GM23248 (cell line): ENCODE measurements at places on chromosomes 5 and 9. TPM values are rescaled to one million over a fixed set of nuclear protein-coding genes. Genes with fewer than 3 reads are reported as not detected.

Gene CDHR2
- total RNA-seq: not detected in 2 replicates

GRCh38 chr5:178630951-178631350 lies 4.1 kb upstream of the CLK4 start:
- no peak for DNase-seq

GRCh38 chr5:107425541-107426031 lies 245.2 kb downstream of the EFNA5 start:
- DNase-seq: peak; percentile 83

Gene ZNF366
- total RNA-seq: not detected in 2 replicates

DNA sequence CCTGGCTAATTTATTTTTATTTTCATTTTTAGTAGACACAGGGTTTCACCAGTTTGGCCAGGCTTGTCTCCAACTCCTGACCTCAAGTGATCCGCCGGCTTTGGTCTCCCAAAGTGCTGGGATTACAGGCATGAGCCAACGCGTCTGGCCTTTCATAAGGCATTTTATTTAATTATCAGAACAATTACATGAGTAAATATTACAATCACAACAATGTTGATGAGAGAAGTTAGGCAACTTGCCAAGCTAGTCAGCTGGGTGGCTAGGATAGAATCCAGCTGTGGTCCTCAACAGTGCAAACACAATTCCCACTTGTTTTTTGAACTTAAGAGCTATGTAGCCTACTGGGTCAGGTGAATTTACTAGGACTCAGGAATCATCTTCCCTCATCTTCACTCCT lies 22.0 kb downstream of the C9orf57 start:
- no peak for DNase-seq

GRCh38 chr9:76401580-76402354 lies 7.5 kb upstream of the RFK start:
- DNase-seq: peak; percentile 31

Gene PTGDS
- not detected in 2 replicates for total RNA-seq

- no peak for DNase-seq
Measured at GRCh38 chr5:64794053-64794770, 25.5 kb downstream of the CWC27 start.

DNA sequence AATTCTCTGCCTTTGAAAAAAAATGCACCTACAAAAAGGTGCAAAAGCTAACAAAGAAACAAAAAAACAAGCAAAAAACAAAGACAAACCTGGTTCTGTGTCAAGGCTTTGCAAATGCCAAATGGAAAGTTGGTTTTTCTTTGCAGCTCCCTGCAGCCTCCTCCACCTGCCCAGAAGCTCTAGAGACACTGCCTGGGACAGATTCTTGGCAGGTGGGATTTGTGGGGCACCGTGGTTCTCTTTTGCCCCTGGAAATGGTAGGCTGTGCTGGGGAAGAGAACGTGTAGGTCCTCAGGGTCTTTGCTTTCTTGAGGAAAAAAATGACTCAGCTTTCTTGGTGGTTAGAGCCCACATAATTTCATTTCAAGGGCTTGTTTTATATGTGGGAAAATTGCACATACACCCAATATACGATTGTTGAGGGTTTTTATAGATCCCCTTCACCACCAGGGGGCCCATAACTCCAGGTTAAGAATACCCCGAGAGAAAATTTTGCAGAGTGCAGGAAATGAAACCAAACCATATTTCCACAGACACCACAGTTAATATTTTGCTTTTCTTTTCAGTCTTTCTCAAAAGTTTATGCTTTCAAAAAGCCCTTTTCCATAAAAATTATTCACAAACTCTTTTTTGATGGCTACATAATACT lies 58.7 kb downstream of the NXNL2 start:
- peak; percentile 85 for DNase-seq

Gene PKD2L2
- not detected in 2 replicates for total RNA-seq

Gene NNT
- 27.2 and 47.2 TPM in 2 replicates for total RNA-seq
